ENCODE measurements at places on chromosomes 7 and 10.

- no peak for DNase-seq
These were observed 1.0 kb downstream of the ATE1 start for GRCh38 chr10:121926671-121927317.

DNA sequence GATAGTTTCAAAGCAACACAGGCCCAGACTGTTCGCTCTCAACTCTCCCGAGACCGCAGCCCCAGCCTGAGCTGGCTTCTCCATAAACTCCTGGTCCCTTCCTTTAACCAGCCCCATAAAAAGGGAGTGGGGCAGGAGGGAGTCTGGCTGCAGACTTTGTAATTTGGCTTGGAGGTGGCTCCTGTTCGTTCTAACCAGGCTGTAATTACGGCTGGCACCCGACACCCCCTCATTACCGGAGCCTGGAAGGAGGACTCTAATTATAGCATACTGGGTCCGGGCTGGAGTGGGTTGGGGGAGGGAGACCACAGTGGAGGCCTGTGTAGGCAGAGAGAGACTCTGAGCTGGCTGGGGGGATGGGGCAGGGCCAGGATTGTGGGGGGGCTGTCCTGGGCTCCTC, 49.7 kb downstream of the UNC5B start:
- no peak for DNase-seq

DNA sequence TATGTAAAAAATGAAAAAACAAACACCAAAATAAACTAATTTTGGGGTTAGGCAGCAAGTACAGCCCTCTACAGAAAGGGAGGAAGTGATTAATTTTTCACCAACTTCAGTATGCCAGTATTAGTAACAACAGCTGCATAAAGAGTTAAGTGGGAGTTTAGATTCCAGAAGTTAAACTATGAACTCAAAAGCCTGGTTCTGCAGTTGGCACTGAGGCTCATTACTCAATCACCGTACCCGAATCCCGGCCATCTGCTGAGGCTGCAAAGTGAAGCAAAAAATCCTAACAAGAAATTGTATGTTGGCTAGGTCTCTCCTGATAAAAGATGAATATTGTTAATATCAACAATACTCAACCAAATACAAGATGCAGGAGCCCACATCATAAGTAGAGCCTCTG, 4.0 kb downstream of the NUDT5 start:
- DNase-seq: no peak

GRCh38 chr10:77334501-77334900, 303.1 kb downstream of the KCNMA1 start:
- no peak for DNase-seq

DNA sequence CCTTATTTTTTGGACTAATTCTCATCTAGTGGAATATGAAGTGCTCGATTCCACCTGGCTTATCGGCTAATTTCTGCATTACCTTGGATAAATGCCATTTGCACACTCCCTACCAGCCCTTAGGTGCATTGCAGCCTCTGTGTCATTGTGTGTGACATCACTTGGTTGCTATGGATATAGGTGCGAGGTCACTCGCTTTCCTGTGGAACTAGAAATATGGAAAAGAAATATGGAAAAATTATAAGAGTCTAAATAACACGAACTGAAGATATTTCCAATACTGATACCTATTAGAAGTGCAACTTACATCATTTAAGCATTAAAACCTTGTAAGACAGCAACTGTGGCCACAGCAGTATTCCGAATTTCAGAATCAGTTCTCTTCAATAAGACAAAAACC, 2.0 kb downstream of the YWHAG start:
- DNase-seq: no peak

GRCh38 chr10:44513591-44513990, 128.7 kb upstream of the CXCL12 start:
- DNase-seq: no peak

DNA sequence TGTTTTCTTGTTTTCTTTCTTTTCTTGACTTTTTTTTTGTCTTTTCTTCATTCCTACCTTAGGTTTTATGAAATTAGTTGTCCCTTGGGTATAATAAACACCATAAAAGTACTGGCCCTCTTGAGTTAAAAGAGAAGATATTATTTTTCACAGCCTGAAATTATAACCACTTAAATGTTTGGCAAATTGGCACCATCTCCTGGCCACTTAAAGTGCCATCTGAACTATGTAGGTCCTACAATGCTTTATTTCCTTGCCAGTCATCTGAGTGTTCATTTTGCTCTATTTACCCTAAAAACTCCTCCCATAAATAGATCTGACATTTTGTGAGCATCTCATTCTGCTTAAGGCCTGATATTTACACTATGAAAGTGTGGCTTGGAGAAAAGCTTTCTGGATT, 98.9 kb upstream of the PRKCQ start:
- DNase-seq: no peak

DNA sequence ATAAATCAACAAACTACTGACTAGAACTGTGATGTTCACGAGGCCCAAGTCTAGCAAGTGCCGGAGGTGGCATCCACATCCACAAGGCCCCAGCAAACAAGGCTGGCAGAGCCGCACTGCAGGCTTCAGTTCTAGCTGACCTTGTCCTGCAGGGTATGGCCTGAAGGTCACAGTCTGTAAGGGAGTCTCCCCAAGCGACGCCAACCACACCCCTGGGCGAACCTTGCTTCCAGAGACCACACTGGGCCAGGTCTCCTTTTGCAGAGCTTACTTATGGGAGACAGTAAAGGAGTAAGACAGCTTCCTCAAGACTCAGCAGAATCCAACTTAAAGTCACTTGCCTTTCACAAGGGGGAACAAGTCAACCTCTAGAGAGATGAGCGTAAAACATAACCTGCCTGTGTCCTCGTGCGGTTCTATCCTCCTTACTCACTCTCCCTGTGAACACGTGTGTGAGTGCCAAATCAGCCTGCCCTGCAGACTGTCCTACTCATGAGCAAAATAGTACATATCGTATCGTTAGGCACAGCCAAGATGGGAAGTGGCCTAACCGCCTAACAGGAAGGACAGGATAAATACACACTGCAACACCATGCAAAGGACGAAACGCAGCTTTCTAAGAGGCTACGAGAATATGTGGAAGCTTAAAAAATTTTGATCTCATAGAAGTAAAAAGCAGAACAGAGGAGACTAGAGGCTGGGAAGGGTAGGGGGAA, 22.7 kb downstream of the FAM53B start:
- DNase-seq: no peak

DNA sequence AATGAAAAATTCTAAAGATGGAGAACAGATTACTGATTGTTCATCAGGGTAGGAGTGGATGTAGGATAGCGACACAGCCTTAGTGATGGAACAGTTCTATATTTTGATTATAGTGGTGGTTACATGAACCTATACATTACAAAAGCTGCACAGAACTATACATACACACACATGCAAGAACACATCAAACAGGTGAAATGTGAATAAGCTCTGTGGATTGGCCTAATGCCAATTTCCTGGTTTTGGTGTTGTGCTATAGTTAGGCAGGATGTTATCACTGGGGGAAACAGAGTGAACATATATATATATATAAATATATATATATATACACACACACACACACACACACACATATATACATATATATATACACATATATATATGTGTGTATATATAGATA, 76.4 kb upstream of the PIK3CG start:
- DNase-seq: no peak

DNA sequence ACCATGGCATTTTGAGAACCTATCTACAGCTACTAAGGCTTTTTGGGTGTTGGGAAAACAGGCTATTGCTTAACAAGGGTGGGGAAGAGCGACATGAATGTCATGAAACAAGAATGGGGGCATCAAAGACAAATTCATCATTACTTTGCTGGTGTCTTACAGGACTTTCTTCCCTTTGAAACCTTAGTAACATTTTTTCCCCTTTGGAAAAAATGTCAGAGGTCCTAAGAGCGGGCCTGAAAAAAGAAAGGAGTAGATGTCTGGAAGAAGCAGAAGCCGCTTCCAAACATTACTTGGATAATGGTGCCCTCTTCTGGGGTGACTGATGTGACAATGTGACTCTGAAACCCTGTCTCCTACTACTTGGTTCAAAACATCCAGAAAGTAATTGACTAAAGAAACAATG, 3.8 kb upstream of the DDX50 start:
- no peak for DNase-seq

All from iPS DF 6.9 (cell line).